ENCODE measurements at places on chromosomes 7 and 10.

DNA sequence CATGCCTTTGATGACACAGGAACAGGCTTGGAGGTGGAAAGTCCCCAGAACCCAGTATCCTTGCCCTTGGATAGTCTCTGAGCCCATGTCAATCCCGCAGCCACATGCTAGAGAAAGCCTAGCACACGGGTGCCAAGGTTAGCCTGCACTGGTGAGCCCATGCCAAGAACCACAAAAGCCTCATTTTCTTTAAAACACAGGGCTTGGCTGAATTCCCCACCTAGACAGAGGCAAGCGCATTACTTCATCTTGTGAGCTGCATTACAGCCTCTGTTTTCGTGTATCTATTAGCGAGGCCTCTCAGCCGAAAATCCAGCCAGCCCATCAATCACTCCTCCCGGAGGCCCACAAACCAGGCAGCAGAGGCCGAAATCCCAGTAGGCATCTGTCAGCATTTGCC, 314.9 kb upstream of the AUTS2 start:
- no peak for DNase-seq

- no peak for DNase-seq
Observed at GRCh38 chr7:28433039-28433438, 20.7 kb downstream of the CREB5 start.

- DNase-seq = no peak
Observed at GRCh38 chr10:89478085-89478738, 57.2 kb downstream of the SLC16A12 start.

- no peak for DNase-seq
Observed at GRCh38 chr10:17585016-17585415, 32.2 kb downstream of the HACD1 start.

- DNase-seq = no peak
Observed at GRCh38 chr10:63673246-63673645, 152.0 kb downstream of the REEP3 start.

- DNase-seq = peak; percentile 15
Observed at GRCh38 chr7:19442016-19442785, 266.6 kb downstream of the POLR1F start.

GRCh38 chr7:117666031-117666430, 186.2 kb downstream of the CFTR start:
- no peak for DNase-seq

- DNase-seq = no peak
Observed at GRCh38 chr7:21568762-21569161, 25.9 kb downstream of the DNAH11 start.

GRCh38 chr7:155066417-155066950, 3.6 kb upstream of the HTR5A start:
- peak; percentile 86 for DNase-seq

DNA sequence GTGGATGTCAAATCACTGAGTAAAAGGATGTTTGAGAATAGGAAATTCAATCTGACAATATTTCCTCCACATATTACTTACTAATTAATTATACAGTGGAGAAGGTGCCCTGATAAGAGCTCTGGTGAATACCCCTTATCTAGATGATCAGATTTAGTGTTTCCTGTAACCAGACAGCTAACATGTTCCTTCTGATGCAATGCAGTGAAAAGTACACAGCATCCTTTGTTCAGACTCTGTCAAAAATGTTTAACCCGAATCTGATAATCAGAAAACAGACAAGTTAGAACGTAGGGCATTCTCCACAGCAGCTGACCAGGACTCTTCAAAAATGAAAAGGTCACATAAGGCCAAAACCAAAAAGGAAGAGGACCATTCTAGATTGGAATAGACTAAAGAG, 46.2 kb downstream of the WDR11 start:
- no peak for DNase-seq

DNA sequence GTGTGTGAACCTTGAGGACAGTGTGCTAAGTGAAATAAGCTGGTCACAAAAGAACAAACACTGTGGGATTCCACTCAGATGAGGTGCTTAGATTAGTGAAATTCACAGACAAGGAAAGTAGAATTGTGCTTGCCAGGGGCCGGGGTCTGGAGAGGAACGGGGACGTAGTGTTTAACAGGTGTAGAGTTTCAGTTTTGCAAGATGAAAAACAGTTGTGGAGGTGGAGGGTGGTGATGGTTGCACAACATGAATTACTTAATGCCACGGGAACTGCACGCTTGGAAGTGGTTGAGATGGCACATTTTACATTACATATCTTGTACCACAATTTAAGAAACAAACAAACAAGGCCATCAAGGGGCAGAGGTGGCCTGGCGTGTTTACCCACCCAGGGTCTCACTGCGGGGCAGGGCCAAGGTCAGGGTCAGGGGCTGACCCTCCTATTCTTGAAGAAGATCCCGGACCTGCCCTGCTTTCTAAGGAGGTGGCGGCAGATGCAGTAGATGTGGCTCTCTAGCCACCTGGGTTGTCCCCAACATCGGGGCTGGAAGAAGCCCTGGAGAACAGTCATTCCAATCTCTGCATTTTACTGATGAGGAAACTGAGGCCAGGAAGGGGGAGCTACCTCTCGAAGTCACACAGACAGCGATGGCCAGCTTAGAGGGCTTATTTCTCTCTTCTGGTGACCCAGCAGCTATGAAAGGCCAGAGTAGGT, 91.5 kb upstream of the LRRC4 start:
- DNase-seq = no peak

DNA sequence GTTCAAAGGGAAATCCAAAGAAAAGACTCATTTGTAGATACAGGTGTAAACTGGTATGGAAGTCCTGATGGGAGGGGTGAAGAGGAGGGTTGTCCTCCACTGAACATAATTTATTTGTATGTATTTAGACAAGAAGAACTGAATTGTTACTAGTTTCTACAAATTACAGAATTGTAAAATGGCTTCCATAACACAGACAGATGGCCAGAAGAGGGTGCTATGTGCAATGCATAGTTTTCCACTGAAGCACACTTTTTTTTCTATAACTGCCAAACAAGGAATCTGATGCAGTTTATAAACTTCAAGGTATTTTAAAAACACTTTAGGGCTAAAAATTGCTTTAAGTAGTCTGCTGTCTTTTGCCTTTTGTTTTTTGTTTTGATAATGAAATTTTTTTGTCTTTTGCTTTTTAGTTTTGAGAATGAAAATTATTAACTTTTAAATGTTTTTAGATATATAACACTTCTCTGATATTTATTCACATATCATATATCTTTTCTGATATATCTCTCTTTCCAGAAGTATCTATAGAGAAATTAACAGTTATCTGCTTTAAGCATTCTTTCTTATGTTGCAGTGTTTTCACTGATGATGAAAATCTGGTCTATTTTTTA, 58.5 kb downstream of the PHYHIPL start:
- peak; percentile 12 for DNase-seq

- DNase-seq = no peak
Observed at GRCh38 chr10:60731134-60731885, 47.0 kb upstream of the CDK1 start.

DNA sequence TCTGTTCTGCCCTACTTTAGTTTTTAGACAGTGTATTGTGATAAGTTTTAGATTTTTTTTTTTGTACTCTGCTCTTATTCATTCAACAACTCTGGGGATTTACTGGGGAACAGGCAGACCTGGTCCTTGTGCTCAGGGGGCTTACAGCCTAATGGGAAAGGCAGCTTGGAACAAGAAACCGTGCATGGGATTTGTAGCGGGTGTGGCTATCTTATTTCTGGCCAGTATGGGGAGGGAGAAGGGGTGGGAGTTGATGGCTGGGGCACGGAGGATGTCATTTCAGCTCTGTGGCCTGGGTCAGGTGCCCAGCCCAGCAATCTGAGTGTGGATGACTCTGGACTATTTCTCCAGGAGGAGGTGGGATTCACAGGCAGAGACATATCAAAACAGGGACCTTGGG, 47.0 kb downstream of the GRK5 start:
- DNase-seq = no peak

GRCh38 chr10:61299841-61300240, 153.3 kb downstream of the TMEM26 start:
- DNase-seq = no peak

DNA sequence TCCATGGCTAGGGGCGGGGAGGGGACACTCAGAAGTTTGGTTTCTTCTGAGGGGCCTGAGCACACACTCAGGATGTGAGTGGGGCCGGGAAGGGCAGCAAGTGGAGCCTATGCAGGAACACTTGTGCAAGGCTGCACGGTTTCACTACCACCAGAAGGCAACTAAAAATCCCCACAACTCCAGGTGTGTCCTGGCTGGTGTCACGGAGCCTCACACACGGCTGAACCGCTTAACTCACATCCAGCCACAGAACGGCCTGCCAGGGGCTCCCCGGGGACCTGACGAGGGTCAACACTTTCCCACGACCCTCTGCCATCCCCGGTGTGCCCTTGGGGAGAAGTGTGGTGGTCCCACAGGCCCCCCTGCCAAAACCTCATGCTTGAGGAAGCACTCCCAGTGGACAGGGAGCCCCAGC, 173.9 kb downstream of the ELFN1 start:
- no peak for DNase-seq

DNA sequence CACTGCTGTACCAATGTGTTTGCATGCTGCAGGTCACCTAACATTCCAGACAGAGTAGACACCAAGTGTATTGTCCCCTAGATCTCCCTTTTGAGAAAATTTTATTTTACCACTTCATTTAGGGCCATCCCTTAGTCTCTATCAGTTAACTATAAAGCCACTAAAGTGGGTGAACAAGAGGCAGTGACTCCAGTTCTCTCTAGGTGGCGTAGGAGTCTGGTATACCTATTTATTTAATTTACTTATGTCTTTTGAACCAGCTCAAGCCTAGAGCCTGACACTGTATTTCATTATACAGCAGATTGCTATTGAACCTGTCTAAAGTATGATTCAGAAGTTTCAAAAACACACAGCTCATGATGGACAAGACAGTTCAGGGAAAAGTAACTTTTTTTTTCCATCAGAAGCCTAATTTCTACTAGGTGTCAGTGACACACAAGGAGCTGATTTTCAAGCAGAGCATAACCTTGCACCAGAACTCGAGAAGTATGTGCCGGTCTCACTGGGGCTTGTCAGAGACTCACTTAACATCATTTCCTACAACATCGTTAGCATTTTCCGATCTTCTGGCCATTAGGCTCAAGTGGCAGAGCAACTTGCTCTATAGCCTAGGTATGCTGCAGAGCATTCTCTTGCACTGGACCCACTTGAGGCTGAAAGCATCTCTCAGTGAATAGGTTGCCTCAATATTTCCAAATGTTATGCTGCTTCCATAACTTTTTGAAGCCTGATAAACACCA, 175.4 kb downstream of the CDC14C start:
- DNase-seq = no peak

GRCh38 chr7:99001482-99002147, 123.3 kb downstream of the TRRAP start:
- no peak for DNase-seq

DNA sequence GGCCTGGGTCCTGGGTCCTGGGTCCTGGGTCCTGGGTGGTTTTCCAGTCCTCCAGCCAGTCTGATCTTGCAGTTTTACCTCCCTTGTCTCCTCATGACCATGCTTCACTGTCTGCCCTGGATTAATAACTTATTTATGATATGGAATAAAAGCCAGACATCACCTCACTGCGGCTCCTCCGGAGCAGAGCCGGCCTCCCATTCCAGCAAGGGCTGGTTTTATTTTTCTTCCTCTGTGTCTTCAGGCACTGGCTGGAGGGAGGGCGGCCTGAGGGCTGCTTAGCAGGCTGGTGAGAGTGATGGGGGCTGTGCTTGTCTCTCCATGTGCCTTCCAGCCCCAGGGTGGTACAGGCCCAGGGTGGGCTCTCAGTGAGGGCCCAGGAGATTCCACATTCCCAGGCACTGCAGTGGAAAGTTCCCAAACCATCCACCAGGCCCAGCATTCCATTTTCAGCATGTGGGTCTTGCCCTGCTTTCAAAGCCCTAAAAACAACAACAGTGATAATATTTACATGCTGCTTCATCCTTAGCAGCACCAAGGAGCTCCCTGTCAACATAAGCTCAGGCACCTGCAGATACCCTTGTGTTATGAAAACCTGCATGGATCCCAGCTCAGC, 12.6 kb downstream of the ADAMTS14 start:
- DNase-seq = no peak

DNA sequence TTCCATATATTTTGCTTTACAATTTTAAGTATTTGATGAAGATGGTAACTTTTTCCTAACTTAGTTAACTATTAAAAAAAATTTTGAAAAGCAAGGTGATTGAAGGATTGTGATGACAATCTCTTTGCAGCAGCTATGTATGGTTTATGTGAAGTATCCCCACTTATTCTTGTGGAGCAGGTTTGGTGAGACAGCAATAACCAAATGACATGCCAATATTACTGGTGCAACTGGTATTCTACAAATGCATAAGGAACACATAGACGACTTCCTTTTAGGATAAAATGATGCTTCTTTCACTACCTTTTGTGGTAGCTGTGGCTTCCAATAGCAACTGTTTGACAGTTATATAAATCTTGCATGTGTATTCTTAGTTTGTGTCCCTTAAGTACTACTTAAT, 465.3 kb downstream of the PLXDC2 start:
- no peak for DNase-seq

GRCh38 chr7:11127988-11128387, 154.3 kb downstream of the PHF14 start:
- no peak for DNase-seq

- no peak for DNase-seq
Observed at GRCh38 chr7:1355568-1356340, 103.5 kb downstream of the MICALL2 start.

DNA sequence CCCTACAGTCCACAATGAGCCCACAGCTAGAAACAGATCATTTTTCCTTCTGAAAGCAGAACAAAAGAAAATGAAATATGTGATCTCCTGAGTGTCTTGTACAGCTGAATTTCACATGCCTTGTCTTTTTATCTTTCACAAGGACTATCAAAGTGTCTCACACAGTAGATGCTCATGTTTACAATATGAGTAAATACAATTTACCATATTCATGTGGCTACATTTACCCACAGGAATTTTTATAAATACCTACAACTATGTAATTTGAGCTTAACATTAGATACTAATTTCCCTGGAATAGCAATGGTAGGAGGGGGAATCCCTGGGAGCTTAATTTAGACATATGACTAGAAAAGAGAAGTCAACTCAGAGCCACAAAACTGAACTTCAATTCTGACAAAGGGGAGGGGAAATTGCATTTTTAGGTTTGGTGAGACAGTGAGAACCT, 186.2 kb downstream of the MACC1 start:
- DNase-seq = no peak

GRCh38 chr7:153939654-153940053, 112.5 kb upstream of the DPP6 start:
- DNase-seq = no peak

- no peak for DNase-seq
Observed at GRCh38 chr7:39507866-39508551, 58.2 kb upstream of the YAE1 start.

DNA sequence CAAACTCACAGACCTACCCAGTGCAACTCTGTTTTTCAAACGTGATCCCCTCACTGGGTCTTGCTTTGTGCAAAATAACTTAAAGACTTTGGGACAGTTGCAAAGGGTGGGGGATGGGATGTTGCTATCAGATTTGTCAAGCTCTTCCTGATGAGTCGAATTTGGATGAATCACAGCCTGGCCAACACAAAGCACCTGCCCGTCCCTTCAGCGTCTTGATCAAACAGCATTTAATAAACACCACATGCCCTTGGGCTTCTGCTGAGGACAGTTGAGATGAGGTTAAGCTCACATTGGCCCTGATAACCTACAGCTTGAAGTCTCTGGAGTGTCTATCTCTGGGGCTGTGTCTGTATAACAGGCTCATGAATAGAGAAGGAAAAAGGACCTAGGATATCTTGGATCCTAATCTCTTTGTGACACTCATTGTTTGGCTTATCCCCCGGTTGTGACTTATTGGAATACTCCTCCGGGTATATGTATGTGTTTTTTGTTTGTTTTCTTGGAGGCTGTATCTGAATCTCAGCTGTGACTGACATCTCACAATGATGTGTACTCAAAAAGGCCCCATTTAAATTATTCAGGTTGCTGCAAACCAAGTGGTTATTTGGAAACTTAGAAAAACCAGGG, 132.6 kb upstream of the NAMPT start:
- DNase-seq = no peak

Measured in Panc1 (cell line).